ENCODE measurements at places on chromosomes 5 and 9.

DNA sequence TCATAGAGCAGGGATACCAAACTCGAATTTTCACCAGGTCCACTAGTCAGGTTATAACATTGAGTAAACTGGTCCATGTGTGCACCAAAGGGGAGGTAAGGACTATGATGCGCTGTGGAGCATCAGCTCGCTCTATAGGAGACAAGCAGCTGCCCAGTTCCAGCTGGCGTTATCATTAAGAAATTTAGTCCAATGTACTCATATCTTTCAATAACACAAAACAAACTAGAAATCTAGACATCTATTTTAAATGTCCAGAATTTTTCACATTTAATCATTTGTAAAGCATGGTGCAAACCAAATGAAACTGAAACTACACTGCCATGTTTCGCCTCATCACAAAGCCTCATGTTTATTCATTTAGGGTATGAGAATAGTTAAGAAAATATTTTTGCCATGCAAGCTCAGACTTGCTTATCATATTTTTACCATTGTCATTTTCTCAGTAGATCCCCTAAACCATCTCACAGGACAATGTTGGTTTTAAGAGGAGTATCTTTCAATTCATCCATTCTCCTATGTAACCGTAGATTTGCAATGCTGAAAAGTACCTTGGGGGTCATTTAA, 50.9 kb downstream of the ZNF474 start:
- DNase-seq = no peak

- DNase-seq = no peak
These were observed 64.2 kb upstream of the GNE start for GRCh38 chr9:36322462-36322861.

GRCh38 chr9:35605351-35606137, 482 bp downstream of the TESK1 start:
- DNase-seq = no peak

- no peak for DNase-seq
These were observed 282.4 kb downstream of the ARHGEF28 start for GRCh38 chr5:73908395-73908794.

- no peak for DNase-seq
These were observed 13.7 kb downstream of the IRX4 start for GRCh38 chr5:1868886-1869475.

DNA sequence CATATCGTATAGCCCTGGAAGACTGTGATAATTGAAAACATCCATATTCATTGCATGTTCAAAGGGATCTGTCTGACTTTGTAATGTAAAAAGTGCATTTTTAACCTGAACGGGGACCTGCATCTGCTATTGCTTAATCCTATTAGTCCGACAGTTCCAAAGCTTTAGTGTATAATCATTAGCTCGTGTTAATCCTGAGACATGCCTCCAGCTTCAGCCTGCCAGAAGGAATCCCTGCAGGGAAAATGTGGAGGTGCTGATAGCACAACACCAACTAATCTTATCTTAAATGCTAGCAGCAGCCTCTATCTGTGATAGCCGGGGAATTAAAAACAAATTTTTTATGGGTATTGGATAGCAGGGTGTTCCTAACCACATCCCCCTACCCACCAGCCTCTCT, 495.2 kb downstream of the TLE4 start:
- DNase-seq = no peak

- DNase-seq = no peak
These were observed 554.0 kb upstream of the KLF4 start for GRCh38 chr9:108043585-108043984.

DNA sequence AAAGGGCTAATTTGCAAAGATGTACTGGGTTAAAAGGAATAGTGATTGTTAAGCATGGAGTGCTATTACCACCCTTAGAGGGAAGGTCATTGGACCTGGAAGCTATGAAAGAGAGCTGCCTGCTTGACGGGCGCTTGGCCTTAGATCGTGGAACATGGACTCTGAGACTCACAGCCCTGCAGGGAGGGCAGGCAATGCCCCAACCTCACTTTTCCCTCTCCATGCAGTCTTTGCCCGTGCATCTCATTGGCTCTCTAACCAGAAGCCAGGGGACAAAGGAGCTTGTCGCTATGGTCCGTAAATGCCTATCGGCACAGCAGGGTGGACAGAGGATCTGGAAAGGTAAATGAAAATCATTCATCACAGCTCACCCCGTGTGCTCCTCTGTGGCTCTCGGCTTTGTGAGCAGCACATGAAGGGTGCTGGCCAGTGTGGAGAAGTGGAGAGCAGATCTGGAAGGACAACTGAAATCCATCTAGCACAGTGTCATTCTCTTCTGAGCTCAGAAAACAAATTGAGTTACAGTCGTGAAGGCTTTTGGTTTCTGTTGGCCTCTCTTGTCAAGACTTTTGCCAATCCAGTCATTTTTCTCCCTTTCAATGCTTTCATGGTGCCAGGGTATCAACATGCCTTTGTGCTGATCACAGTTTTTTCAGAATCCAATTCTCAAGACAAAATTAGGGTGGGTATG, 186.2 kb downstream of the SNX18 start:
- DNase-seq = no peak

- DNase-seq = no peak
These were observed 34.3 kb downstream of the NIPAL4 start for GRCh38 chr5:157494178-157494832.

- no peak for DNase-seq
These were observed 33.0 kb downstream of the VAV2 start for GRCh38 chr9:133959171-133959570.

- no peak for DNase-seq
These were observed 159.6 kb upstream of the GPR151 start for GRCh38 chr5:146675636-146676035.

GRCh38 chr9:131276891-131277286, 579 bp upstream of the FAM78A start:
- no peak for DNase-seq

Data from T-cell (primary cell).